Lung (tissue), 17 donors: ENCODE measurements at places on chromosomes 13 and 19. TPM values are rescaled to one million over a fixed set of nuclear protein-coding genes. Genes with fewer than 3 reads are reported as not detected.

GRCh38 chr19:6501740-6502648 is at the start of gene TUBB4A:
TSS of gene TUBB4A (minus strand) at chr19:6502309. CDS start at chr19:6502212, 97 bp downstream.
- H3K36me3 ChIP-seq = no peaks in the 10 kb centered on the region
- no peaks in the 10 kb centered on the region for H3K4me1 ChIP-seq
- H3K27ac ChIP-seq = no peak within 1 kb of the TSS
- DNase-seq = peak; percentile 29
- H3K4me3 ChIP-seq = peak within 1 kb of the TSS; percentile 33
- H3K27me3 ChIP-seq = peaks cover 5% of the 10 kb centered on the region

The CALR3 gene
- 0.07 TPM for polyA plus RNA-seq

GRCh38 chr13:80552851-80553440 is 212.0 kb upstream of the SPRY2 start:
- no peak for DNase-seq
- H3K27ac ChIP-seq = no peak overlapping the region
- no peak overlapping the region for H3K4me3 ChIP-seq
- H3K4me1 ChIP-seq = no peaks in the 10 kb centered on the region
- no peaks in the 10 kb centered on the region for H3K36me3 ChIP-seq

The CEACAM4 gene
- 30.0 TPM for polyA plus RNA-seq

DNA sequence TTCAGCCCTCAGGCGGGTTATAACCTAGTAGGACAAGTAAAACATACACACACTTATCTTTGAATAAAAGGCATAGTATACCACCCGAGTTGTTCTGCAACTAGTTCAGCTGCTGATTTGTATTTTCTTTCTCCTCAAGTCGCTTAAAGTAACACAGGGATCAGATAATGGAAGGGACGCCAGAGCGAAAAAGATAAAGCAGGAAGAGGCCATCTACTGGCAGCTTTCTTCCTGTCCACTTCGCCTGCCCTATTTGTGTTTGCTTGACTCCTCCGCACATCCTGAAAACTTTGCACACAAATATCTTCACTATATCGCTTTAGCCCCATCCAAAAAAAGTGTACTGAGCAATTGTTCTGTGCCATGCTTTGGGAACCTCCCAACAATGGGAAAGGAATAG is 238.0 kb upstream of the SOX21 start:
- no peak overlapping the region for H3K4me3 ChIP-seq
- H3K27me3 ChIP-seq = no peaks in the 10 kb centered on the region
- H3K36me3 ChIP-seq = no peaks in the 10 kb centered on the region
- H3K4me1 ChIP-seq = no peaks in the 10 kb centered on the region
- DNase-seq = peak; percentile 75

GRCh38 chr13:33330483-33330882 is 44.9 kb upstream of the STARD13 start:
- H3K4me1 ChIP-seq = peaks cover 8% of the 10 kb centered on the region
- no peaks in the 10 kb centered on the region for H3K27me3 ChIP-seq
- no peaks in the 10 kb centered on the region for H3K36me3 ChIP-seq
- H3K4me3 ChIP-seq = no peak overlapping the region
- peak; percentile 45 for DNase-seq

The LGALS14 gene
- not detected for polyA plus RNA-seq

GRCh38 chr13:81140675-81141074 is 799.7 kb upstream of the SPRY2 start:
- DNase-seq = no peak
- H3K27me3 ChIP-seq = no peaks in the 10 kb centered on the region
- no peaks in the 10 kb centered on the region for H3K4me1 ChIP-seq
- H3K36me3 ChIP-seq = no peaks in the 10 kb centered on the region
- H3K27ac ChIP-seq = no peak overlapping the region
- no peak overlapping the region for H3K4me3 ChIP-seq

The CUL4A gene
- 41.3 TPM for polyA plus RNA-seq

GRCh38 chr13:103066781-103067345 is 646 bp upstream of the SLC10A2 start:
- DNase-seq = no peak
- H3K36me3 ChIP-seq = no peaks in the 10 kb centered on the region
- no peak overlapping the region for H3K4me3 ChIP-seq
- H3K4me1 ChIP-seq = no peaks in the 10 kb centered on the region

- no peaks in the 10 kb centered on the region for H3K27me3 ChIP-seq
- DNase-seq = no peak
- no peak overlapping the region for H3K27ac ChIP-seq
- H3K4me3 ChIP-seq = no peak overlapping the region
- no peaks in the 10 kb centered on the region for H3K36me3 ChIP-seq
- no peaks in the 10 kb centered on the region for H3K4me1 ChIP-seq
Measured at GRCh38 chr19:29012457-29012856, 200.5 kb downstream of the UQCRFS1 start.

DNA sequence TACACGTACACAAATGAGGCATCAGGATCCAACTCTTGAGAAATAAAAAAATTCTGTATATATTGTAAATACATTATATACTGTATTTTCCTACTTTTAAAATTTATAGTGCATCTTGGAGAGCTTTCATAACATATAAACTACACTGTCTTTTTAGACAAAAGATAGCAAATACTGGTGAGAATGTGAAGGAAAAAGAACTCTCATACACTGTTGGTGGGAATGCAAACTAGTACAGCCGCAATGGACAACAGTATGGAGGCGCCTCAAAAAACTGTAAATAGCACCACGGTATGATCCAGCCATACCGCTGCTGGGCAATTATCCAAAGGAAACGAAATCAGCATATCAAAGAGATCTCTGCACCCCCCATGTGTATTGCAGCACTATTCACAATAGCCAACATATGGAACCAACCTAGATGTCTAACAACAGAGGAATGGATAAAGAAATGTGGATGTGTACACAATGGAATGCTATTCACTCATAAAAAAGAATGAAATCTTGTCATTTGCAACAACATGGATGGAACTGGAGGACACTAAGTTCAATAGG is 292.4 kb downstream of the EFNB2 start:
- H3K4me1 ChIP-seq = no peaks in the 10 kb centered on the region
- H3K27ac ChIP-seq = no peak overlapping the region
- no peak for DNase-seq
- H3K4me3 ChIP-seq = no peak overlapping the region

DNA sequence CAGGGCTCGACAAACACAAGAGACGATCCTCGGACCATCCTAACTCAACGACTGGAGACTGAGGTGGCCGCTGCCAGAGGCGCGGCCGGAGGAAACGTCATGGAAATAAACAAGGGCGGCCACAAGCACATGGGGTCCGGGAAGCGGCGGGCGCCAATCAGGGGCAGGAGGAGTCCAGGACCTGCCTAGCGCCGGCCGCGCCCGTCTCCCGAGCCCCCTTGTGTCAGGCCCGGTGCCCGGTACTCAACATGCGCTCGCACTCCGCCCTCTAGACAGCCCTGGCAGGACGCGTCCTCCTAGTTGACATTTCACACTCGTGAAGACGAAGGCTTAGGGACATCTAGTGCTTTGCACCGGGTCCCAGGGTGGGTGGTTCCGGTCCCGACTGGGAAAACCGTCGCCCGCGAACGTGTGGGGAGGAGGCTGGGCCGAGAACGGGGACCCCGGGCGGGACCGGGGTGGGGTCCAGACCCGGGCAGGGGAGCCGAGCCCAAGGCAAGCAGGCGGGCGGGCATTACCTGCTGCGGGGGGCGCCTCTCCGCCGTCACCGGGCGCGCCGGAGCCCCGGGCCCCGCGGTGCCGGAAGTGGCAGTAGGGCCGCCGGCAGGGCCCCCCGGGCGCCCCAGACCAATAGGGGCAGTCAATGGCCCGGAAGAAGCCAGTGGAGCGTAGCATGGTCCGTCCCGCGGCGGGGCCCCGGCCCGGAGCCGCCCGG is 442 bp downstream of the REXO1 start:
- H3K36me3 ChIP-seq = peaks cover 3% of the 10 kb centered on the region
- H3K27ac ChIP-seq = peak overlapping the region; percentile 99

- no peaks in the 10 kb centered on the region for H3K27me3 ChIP-seq
- peaks cover 5% of the 10 kb centered on the region for H3K4me1 ChIP-seq
- no peak for DNase-seq
- H3K36me3 ChIP-seq = no peaks in the 10 kb centered on the region
Measured at GRCh38 chr13:36131931-36132297, 732 bp upstream of the DCLK1 start.

GRCh38 chr13:19695829-19696228 is 62.4 kb downstream of the MPHOSPH8 start:
- no peak overlapping the region for H3K27ac ChIP-seq
- H3K36me3 ChIP-seq = no peaks in the 10 kb centered on the region
- no peak for DNase-seq
- no peak overlapping the region for H3K4me3 ChIP-seq
- H3K27me3 ChIP-seq = no peaks in the 10 kb centered on the region
- H3K4me1 ChIP-seq = no peaks in the 10 kb centered on the region

GRCh38 chr13:33710924-33711323 is 107.0 kb upstream of the RFC3 start:
- H3K4me1 ChIP-seq = no peaks in the 10 kb centered on the region
- H3K36me3 ChIP-seq = no peaks in the 10 kb centered on the region
- no peak overlapping the region for H3K27ac ChIP-seq
- no peaks in the 10 kb centered on the region for H3K27me3 ChIP-seq
- H3K4me3 ChIP-seq = no peak overlapping the region

GRCh38 chr13:48265217-48265815 is 32.3 kb downstream of the ITM2B start:
- H3K4me1 ChIP-seq = peaks cover 1% of the 10 kb centered on the region
- no peak for DNase-seq
- H3K27me3 ChIP-seq = no peaks in the 10 kb centered on the region
- H3K27ac ChIP-seq = no peak overlapping the region

The KLK13 gene
- polyA plus RNA-seq = 1.7 TPM

DNA sequence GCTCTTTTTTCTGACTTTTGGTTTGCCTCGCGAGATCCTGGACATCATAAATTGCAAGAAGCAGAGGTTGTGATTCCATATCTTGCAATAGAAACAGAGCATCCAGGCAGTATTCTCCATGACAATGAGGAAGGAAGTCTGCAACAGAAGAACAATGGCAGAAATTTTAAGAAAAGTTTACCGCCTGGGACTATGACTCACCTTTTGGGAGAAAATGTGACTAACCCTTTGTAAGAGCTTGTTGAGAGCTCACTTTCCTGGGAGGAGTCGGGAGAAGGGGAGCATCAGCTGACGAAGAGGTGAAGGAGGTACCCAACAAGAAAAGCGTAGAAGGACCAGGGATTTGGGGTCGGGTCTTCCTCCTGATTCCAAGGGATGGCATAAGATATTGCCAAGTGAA is 34.3 kb upstream of the TNFSF11 start:
- no peak for DNase-seq
- no peaks in the 10 kb centered on the region for H3K4me1 ChIP-seq
- H3K4me3 ChIP-seq = no peak overlapping the region

The ZNF439 gene
- polyA plus RNA-seq = 7.5 TPM

DNA sequence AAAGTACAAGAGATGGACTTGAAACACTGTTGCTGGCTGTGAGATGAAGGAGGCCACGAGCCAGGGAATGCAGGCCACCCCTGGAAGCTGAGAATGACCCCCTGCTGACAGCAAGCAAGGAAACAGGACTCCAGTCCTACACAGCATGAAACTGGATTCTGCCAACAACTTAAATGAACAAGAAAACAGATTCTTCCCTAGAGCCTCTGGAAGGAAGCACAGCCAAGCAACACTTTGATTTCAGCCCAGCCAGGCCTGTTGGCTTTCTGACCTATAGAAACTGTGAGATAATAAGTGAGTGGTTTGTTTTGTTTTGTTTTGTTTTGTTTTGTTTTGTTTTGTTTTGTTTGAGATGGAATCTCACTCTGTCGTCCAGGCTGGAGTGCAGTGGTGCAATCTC is 105.3 kb upstream of the CACNA1A start:
- H3K27me3 ChIP-seq = no peaks in the 10 kb centered on the region
- no peaks in the 10 kb centered on the region for H3K4me1 ChIP-seq
- no peak for DNase-seq
- no peak overlapping the region for H3K27ac ChIP-seq
- no peak overlapping the region for H3K4me3 ChIP-seq
- no peaks in the 10 kb centered on the region for H3K36me3 ChIP-seq

DNA sequence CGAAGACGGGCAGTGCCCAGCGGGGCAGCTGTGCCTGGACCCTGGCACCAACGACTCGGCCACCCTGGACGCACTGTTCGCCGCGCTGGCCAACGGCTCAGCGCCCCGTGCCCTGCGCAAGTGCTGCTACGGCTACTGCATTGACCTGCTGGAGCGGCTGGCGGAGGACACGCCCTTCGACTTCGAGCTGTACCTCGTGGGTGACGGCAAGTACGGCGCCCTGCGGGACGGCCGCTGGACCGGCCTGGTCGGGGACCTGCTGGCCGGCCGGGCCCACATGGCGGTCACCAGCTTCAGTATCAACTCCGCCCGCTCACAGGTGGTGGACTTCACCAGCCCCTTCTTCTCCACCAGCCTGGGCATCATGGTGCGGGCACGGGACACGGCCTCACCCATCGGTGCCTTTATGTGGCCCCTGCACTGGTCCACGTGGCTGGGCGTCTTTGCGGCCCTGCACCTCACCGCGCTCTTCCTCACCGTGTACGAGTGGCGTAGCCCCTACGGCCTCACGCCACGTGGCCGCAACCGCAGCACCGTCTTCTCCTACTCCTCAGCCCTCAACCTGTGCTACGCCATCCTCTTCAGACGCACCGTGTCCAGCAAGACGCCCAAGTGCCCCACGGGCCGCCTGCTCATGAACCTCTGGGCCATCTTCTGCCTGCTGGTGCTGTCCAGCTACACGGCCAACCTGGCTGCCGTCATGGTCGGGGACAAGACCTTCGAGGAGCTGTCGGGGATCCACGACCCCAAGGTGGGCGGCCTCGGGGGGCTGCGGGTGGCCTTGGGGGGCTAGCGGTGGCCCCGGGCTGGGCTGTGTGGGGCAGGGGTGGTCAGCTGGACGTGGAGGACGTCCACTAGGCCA is 4.8 kb downstream of the GRIN3B start:
- no peak for DNase-seq
- no peaks in the 10 kb centered on the region for H3K4me1 ChIP-seq
- no peak overlapping the region for H3K27ac ChIP-seq
- H3K4me3 ChIP-seq = no peak overlapping the region
- H3K36me3 ChIP-seq = peaks cover 18% of the 10 kb centered on the region

- H3K4me1 ChIP-seq = peaks cover 13% of the 10 kb centered on the region
- DNase-seq = no peak
- H3K27me3 ChIP-seq = no peaks in the 10 kb centered on the region
- H3K27ac ChIP-seq = peak overlapping the region; percentile 85
- H3K36me3 ChIP-seq = no peaks in the 10 kb centered on the region
Measured at GRCh38 chr13:112741185-112741755, 51.4 kb downstream of the ATP11A start.

GRCh38 chr19:44725251-44725650 is 23.3 kb upstream of the BCL3 start:
- H3K27me3 ChIP-seq = no peaks in the 10 kb centered on the region
- H3K4me3 ChIP-seq = no peak overlapping the region
- peaks cover 16% of the 10 kb centered on the region for H3K4me1 ChIP-seq
- no peak overlapping the region for H3K27ac ChIP-seq

- H3K4me3 ChIP-seq = no peak overlapping the region
- no peaks in the 10 kb centered on the region for H3K4me1 ChIP-seq
- no peak for DNase-seq
- no peaks in the 10 kb centered on the region for H3K36me3 ChIP-seq
- H3K27me3 ChIP-seq = no peaks in the 10 kb centered on the region
Measured at GRCh38 chr13:107295416-107296140, 727.6 kb upstream of the ARGLU1 start.

- H3K36me3 ChIP-seq = no peaks in the 10 kb centered on the region
- H3K27me3 ChIP-seq = no peaks in the 10 kb centered on the region
- H3K4me3 ChIP-seq = no peak overlapping the region
- no peaks in the 10 kb centered on the region for H3K4me1 ChIP-seq
- no peak for DNase-seq
- H3K27ac ChIP-seq = no peak overlapping the region
Measured at GRCh38 chr13:104553186-104553585, 1487.0 kb upstream of the SLC10A2 start.
